Fibroblast of upper back skin (primary cell): ENCODE measurements at places on chromosomes 11 and 22.

DNA sequence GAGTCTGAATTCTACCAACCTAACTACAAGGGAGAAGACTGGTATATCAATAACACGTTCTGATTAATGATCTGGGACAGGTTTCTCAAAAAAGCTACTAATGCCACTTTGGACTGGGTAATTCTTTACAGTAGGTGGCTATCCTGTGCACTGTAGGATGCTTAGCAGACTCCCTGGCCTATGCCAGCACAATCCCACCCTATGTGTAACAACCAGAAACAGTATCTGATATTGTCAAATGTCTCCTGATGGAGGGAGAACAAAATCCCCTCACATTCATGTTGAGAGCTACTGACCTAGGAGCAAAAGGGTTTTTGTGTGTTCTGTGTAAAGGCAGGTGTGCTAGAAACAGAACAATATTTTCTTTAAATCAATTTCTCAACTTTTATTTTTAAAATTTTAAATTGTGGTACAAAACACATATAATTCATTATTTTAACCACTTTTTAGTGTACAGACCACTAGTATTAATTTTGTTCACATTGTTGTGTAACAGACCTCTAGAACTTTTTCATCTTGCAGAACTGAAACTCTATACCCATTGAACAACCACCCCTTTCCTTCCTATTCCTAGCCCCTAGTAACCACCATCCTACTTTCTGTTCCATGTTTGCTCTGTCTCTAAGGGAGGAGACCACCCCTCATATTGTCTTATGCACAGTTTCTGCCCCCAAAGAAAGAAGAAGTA lies 2.1 kb upstream of the MS4A6A start:
- DNase-seq: no peak

DNA sequence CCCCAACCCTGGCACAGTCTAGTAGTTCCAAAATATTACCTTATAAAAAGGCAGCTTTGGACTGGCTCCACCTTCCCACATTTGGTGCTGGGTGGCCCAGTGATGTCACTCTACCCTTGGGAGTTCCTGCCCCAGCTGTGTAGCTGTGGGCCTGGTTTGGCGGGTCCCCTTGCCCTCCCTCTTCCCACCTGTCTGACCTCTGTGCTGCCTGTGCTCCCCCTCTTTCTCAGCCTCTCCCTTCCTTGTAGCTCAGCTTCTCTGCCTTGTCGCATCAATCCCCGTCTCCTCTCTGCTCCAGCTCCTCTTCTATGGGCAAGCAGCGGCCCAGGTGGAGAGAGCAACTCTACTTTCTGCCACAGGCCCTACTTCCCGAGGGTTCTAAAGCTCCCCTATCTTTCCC lies 54.6 kb downstream of the CHRDL2 start:
- DNase-seq: no peak

- DNase-seq: peak; percentile 59
These were observed 65.2 kb downstream of the CSTPP1 start for GRCh38 chr11:47001781-47002181.

DNA sequence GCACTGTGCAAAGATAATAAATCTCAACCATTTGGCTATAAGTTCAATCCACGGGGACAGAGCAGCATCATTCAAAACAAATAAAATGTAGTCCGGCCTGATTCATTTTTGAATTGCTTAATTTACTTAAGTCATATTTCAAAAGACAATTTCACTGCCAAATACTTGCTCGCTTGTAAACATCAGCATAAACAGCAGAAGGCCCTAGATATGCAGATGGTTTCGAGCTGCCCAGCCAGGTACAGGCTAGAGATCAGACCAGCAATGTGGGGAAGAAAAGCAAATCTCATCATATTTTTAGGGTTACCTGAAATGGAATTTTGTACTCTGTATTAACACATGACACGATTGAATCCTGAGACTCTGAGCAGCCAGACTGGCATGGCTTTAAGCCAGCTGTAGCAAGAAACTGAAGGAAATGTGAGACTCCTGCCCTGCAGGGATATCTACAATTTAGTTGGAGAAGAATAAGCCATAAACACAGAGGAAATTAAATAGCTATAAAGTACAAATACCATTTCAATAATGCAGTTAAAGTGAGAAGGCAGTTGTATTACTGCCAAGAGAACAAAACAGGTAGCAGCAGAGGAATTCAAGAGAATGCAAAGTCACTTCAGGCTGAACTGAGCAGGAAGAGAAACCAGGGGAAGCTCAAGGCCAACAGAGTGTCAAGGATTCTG lies 440.3 kb downstream of the ETS1 start:
- no peak for DNase-seq

- no peak for DNase-seq
These were observed 683 bp upstream of the FADS3 start for GRCh38 chr11:61892085-61892370.

- DNase-seq: no peak
These were observed 68.7 kb downstream of the ISX start for GRCh38 chr22:35134637-35135036.

GRCh38 chr22:27068121-27068520 lies 410.7 kb downstream of the MIAT start:
- no peak for DNase-seq

DNA sequence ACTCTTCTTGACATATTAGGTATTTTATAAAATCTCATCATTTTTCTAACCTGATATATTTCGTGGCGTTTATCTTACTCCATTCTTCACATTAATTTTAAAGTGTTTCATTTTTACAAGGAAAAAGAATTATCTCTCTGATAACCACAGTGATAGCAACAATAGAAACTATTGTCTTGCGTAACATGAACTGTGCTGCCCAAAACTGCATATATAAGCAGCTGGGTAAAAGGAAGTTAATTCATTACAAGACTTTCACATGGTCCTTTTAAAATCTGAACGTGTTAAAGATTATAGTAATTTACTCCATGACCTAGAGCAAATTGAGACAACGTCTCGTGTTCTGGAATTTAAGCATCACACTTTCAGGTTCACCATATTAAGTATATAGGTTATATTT lies 210.4 kb upstream of the GRIA4 start:
- DNase-seq: no peak

DNA sequence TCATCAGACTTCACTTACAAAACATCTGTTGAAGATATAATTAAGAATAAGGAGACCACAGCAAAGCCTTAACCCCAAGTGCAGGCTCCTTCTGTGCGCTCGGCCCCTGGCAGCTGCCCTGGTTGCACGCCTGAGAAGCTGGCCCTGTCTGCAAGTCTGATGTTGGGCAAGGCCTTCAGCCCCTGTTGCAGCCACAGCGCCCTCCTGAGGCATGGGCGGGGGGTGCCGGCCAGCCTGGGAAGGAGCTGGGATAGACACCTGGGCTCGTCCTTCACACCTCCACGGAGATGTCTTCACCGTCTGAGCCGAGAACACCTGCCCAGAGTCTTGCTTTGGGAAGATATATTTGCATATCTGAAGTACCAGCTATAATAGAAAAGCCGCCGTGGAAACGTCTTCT lies 104.1 kb downstream of the MPPED1 start:
- no peak for DNase-seq

DNA sequence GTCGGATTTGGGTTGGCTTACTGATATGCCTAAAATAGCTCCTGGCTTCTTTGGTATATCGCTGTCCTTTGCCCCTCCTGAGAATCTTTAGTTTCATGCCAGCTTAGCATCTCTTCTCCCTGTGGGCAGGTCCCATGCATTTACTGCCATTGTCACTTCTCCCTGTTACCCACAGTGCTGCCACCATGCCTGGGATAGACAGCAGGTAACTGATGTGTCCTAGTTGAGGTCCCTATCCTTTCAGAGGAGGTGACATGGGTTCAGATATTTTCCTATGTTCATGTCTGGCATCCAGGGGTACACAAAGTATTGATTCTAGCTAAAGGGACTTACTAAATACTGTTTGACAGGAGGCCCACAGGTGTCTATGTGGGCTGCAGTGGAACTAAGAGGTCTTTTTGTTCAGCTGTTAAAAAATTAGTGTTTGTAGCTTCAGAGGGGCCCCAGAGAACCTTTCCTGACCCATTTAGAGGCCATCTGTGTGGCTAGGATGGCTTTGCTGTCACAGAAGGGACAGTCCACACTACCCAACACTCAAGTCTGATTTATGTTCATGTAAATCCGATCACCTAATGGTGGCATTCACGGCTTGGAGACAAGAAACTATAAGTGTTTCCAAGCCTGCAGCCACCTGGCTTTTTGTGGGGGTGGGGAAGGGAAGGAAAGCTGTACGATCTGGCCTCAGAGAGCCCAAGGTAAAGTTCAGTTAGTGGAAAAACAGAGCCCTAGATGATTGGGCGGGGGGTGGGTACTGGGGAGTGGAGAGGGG lies 8.5 kb downstream of the TIMP3 start:
- no peak for DNase-seq

GRCh38 chr11:117984476-117984875 lies 1.7 kb upstream of the IL10RA start:
- DNase-seq: no peak

DNA sequence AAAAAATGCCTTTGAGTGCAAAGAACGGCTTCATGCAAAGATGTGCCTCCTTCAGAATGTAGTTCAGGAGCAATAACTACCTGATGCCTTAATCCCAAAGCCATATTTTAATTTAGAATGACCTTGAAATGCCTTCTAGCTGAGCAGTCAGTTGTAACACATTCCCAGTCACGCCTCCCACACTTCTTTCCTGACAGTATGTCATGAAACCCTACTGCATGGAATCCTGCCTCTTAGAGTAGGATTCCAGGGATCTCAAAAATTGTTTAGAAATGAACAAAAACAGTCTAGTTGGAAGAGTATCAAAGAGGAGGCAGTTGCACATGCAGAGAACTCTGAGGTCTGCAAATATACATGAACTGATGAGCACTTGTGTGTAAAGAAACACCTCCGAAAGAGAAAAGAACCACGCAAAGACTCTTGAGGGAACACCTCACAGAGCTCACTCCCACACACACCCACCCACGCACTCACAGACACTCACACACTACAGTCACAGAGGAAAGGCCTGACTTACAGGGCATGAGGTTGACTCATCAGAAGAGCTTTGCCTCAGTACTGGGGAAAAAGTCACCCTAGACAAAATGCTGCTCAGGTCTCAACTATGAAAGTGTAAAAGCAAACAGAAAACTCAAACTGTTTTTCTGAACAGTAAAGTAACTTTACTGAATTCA lies 77.4 kb downstream of the GGTLC2 start:
- peak; percentile 9 for DNase-seq

DNA sequence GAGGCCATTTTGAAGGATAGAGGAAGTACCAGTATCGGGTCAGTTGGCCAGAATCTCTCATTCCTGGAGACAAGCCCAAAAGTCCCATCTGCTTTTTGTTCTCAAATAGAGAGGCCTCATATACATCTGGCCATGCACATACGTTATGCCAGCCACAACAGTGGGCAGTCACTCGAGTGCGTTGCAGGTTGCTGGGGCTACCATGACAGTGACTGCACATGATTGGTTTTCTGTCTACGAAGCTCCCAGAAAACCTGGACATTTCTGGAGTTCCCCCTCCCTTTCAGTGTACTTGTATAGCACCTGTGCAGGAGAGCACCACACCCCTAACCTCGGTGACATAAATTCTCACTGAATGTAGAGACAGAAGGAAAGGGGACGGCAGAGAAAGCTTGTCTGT lies 62.1 kb downstream of the C22orf31 start:
- no peak for DNase-seq

- no peak for DNase-seq
These were observed 407.8 kb downstream of the ETS1 start for GRCh38 chr11:128179512-128179911.

DNA sequence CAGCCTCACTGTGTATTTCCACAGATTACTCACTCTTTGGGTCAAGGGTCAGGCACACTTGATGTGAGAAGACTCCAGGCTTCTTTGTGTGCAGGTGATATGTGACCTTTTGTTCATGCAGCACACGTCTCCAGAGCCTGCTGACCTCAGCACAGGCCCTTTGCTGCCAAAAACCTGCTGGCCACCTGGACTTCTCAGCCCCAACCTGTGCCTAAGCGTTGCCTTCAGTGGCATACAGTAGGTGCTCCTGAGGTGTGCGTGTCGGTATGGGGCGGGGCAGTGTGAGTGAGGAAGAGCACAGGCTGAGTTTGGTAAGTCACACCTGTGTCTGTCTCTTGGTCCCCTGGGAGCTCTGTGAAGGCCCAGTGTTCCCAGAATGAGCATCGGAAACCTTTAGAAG lies 58.1 kb downstream of the WNT11 start:
- no peak for DNase-seq

DNA sequence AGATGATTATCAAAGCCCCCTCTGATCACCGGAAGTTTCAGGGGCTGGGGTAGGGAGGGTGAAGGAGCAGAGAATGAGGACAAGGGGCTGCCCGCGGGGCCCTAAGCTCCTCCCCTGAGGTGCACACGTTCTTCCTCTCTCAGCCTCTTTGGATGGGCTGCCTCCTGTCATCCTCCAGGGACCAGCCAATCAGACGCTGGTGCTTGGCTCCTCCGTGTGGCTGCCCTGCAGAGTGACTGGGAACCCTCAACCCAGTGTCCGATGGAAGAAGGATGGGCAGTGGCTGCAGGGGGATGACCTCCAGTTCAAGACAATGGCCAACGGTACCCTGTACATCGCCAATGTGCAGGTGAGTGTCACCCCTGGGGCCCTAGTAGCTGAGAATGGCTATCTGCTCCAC lies 7.5 kb downstream of the ROBO3 start:
- DNase-seq: no peak

DNA sequence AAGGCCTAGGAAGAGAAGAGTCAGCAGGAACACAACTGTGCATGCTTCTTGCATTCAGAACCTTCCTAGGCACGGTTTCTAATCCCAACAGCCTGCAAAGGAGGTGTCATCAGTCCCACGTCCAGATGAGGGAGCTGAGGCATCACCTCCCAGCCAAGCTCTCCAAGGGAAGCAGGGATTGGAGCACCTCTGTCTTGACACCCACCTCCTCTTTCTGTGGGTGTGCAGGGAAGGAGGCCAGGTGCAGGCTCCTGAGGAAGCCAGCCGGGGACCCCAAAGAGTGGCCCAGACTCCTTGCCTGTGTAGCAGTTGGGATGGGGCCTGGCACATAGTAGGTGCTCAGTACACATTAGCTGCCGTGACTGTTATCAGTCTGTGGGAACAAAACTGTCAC lies 2.0 kb downstream of the PNPLA5 start:
- no peak for DNase-seq

- no peak for DNase-seq
These were observed 33.6 kb upstream of the TUB start for GRCh38 chr11:8047382-8047781.

DNA sequence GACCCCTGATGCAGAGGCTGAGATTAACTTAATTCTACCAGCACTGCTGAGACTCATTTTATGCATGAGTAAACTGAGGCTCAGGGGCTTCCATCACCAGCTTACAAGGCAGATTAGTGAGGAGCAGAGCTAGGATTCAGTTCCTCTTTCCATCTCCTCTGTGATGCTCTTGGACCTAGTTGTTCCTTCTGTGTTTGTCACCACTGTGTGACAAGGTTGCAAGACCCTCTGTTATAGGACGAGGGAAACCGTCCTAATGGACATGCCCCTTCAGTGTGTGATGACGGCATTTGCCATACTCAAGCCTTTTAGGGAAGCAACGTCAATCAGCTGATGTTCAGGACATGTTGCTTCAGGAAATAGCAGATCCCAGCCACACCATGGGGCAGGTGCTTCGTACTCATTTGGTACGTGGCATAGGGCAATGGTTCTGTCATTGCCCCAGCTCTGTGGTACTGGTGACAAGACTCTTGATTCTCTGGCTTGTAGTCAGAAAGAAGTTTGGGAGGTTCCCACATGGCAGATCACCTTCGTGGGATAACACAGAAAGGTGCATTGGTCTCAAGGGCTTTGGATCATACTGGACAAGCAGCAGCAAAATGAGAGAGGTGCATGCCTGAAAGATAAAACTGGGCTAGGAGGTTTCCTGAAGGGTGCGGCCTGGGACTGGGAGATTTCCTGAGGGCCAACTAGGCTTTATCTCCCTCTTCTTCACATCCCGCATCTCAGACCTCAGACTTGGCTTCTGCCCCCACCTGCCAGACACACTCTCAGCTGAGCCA lies 23.9 kb upstream of the CD44 start:
- DNase-seq: no peak

- DNase-seq: no peak
These were observed 83.7 kb upstream of the LINC01488 start for GRCh38 chr11:69397732-69398131.
